Stomach (tissue), 19 donors: ENCODE measurements at places on chromosomes 5 and 9.

- no peak for DNase-seq
Measured at GRCh38 chr9:117696154-117696553, 8.0 kb upstream of the TLR4 start.

GRCh38 chr9:99873531-99873930, 32.9 kb upstream of the STX17 start:
- no peak for DNase-seq

DNA sequence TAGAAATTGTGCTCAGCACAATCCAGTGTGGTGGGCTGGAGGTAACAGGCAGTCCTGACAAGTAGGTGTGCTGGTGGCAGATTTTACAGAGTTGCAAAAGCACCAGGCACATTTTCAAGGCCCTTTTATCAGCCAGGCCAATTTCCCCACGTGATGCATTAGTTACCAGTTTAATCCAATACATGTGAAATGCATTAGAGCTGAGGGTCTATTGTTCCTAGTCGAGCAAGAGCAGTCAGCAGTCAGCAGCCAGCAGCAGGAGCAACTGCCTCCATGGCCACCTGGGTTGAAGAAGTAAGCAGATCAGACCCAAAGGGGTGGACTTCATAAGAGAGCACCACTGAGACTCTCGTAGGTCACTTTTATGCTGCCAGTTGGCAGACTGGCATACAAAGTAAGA, 76.7 kb downstream of the EPB41L4A start:
- no peak for DNase-seq

GRCh38 chr9:18441261-18441660, 32.7 kb upstream of the ADAMTSL1 start:
- DNase-seq, result no peak

- DNase-seq, result no peak
Measured at GRCh38 chr9:128211186-128211980, 8.2 kb downstream of the DNM1 start.

DNA sequence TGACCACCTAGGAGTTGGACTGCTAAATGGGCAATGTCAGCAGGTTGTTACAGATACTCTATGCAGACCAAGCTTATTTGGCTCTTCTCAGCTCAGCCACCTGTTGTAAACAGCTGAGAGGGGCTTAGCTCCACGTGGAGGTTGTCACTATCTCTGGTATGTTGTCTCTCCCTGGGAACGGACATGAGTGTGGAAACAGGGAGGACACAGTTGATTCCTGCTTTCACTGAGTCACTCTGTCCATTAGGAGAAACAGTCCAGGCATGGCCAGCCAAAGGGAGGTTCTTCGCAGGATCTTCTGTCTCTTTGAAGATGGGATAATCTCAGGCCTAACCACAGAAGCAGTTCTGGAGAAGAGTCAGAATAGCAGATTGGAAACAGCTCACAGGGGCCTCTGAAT, 121.2 kb downstream of the PALM2AKAP2 start:
- no peak for DNase-seq

- peak; percentile 40 for DNase-seq
Measured at GRCh38 chr9:550333-550732, 291.2 kb upstream of the DMRT1 start.

DNA sequence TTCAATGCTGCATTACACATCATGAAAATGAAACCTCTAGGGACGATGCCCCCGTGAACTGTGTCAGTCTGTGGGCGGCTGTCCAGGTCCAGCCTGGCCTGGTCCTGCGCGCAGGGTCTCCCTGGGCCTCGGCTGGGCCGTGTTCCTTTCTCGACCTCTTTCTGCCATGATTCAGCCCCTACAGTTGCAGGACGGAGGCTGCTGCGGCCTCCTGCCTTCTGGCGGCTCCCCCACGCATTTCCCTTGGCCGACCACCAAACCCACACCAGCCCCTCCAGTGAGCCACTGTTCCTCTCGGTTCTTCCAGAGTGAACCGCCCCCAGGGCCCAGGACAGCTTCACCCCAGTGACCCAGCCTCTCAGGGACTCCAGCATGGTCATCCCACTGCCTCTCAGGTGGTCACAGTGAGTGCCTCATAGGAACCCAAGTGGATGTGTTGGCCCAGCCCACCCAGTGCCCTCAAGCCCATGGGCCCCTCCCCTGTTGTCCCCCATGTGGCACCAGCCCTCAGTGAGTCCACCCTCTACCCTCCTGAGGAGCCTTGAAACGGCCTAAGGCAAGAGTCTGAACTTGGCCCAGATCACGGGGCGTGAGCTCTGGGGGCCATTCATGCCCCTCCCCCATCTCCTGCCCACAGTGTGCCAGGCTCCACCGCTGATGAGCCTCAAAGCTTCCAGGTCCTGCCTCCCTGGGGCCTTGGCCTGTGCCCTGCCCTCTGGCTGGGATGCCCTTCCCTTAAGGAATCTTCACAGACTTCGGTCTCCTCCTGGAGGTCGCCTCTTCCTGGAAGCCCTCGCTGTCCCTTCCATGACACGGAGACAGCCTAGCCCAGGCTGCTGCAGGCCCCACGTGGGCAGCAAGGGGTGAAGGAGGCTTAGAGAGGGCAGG, 10.0 kb upstream of the CLIC3 start:
- DNase-seq, result no peak

DNA sequence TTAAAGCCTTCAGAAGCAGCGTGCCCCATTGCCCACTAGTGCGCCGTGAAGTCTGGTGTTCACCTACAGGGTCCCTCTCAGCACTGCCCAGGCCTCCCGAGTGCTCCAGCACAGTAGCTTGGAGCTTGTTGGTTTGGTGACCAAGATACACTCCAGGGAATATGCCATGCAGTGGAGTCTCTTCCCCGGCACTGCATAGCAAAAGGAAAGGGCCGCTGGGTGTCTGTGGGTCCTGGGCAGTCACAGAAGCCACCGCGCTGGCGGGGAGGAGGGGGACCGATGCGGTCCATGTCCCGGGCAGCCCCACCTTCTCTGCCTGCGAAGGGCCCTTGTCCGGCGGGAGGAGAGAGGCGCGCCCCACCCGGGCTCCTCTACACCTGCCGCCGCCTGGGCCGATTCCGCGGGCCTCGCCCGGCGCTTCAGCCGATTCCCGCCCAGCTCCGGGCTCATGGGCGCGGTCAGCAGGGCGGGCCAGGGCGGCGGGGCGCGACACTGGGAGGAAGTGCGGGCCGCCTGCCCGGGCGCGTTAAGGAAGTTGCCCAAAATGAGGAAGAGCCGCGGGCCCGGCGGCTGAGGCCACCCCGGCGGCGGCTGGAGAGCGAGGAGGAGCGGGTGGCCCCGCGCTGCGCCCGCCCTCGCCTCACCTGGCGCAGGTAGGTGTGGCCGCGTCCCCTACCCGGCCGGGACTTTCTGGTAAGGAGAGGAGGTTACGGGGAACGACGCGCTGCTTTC, at the start of gene SYK:
Gene SYK (plus strand): TSS at position 579 of the 732 bp plus-strand sequence. CDS start 42,080 bp downstream, outside the sequence.
- DNase-seq, result peak; percentile 87

- no peak for DNase-seq
Measured at GRCh38 chr9:19162956-19163355, 35.7 kb upstream of the PLIN2 start.

GRCh38 chr5:82882316-82882715, 194.9 kb downstream of the TMEM167A start:
- DNase-seq, result no peak

GRCh38 chr5:35308421-35308820, 78.1 kb upstream of the PRLR start:
- no peak for DNase-seq

- no peak for DNase-seq
Measured at GRCh38 chr5:97531549-97531948, 348.5 kb upstream of the RIOK2 start.

DNA sequence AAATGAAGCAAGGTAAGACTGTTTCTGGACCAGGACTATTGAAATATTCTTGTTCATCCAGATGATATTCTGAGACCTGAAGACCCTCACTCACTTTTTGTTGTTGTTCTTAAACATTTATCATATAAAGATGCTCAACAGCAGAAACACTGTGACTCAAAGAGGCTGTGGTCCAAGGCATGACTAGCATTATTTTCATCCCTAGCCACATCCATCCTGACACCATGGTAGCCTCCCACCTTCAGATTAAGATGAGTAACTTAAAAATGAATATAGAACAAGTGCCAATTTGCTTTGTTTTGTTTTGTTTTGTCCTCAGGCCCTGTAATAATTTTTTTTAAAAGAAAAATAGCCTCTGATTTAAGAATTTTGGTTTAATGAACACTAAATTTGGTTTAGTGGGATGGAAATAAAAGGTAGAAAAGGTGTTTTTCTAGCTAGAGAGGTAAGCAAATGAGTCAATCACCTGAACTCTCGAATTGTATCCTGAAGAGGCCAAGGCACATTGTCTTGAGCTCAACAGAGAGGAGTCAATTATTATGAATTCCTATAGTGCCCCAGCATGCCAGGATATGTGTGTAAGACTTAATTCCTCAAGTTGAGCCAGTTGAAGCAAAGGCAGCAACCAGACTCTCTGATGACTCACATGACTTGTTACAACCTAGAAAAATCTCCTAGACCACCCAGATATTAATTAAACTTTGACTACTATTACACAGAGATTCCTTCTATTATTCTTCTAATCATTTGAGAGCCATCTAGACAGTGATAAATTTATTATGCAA, 380.1 kb upstream of the TUSC1 start:
- DNase-seq, result no peak

- peak; percentile 77 for DNase-seq
Measured at GRCh38 chr9:114504341-114505186, 709 bp downstream of the WHRN start.

DNA sequence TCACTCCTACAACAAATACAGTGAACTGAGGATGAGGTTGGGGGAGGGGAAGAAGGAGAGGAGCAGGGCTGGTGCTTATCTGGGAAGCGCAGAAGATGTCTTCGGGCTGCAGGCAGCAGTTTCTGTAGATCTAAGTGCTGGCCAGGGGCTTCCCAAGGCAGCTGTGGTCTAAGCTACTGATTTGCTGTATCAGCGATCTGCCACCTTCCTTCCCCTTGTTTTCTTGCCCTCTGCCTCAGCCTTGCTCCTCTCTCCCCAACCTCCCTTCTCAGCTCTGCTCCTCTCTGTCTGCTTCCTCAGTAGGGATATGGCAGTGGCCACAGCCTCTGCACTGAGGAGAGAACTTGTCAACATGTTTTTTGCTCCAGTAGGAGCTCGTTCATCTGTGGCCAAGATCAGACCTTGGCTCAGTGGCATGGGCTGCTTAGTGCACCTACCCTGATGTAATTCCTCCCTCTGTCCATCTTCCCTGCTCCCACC, 42.8 kb upstream of the IL6ST start:
- DNase-seq, result no peak

- no peak for DNase-seq
Measured at GRCh38 chr5:96043446-96043845, 81.8 kb upstream of the ELL2 start.

DNA sequence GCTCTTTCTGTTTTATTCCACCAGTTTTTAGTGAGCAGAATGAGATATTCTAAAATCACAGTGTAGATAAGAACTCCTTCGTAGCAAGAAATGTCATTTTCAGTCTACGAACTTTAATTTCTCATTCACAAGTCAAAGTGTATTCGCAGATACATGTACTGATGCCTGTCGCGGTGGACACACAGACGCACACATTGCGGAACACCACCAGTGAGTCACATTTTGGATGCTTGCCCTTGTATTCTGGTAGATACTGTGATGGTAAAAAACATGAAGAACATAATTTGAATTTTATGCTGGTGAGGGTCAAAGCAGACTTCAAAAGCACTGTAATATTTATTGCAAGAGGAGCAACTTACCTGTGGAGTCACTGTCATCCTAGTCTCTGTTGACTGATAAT, 4.7 kb upstream of the C9orf57 start:
- DNase-seq, result no peak

GRCh38 chr9:135887585-135888050, 19.7 kb downstream of the CAMSAP1 start:
- peak; percentile 69 for DNase-seq

- no peak for DNase-seq
Measured at GRCh38 chr5:1319436-1320256, 24.8 kb upstream of the TERT start.
